GF-D8 (cell line): ENCODE measurements at places on chromosomes 12 and 14.
A peak's percentile ranks its signal among the peaks of the same experiment; 100 is the strongest.

- peak; percentile 37 for DNase-seq
These were observed 64.5 kb upstream of the STK38L start for GRCh38 chr12:27179400-27180214.

DNA sequence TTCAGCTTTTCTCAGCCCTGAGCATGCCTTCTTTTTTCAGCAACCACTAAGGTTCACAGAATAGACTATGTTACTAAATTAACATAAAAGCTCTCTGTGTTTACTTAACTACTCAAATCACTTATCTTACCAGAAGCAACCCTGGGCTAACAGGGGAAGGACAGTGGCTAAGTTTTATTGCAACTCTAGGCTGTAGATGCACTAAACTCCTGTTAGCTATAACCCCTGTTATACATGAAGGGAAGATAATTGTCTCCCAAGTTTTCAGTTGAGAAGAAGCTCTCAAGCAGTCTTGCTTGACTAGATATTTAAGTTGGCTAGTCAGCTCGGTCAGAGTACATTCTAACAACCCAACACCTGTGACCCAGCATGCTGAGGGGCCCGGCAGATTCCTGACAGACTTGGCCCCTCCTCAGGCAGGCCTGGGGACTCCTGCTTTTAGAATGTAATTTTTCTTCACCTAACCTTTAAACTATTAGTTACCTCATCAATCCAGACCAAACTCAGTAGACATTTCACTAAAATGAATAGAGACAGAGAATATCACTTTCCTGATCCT, 464.5 kb downstream of the EGLN3 start:
- no peak for DNase-seq

DNA sequence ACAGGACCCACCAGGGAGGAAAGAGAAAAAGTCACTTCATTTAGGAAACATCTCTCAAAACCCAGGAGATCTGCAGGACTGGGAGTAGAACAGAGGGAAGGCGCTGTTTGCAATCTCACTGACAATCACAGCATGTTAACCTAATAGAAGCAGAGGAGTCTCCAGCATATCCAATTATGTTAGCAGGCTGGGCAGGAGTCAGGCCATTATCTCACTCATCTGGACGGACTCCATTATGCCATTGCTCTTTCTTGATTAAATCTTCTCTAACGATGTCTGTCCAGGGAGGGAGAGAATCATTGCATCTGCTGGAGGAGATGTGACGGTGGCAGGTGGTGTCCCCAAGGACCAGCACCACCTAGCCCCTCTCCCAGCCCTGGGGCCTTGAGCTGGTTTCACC, 203.8 kb upstream of the SFSWAP start:
- DNase-seq, result no peak

GRCh38 chr12:63164911-63165310, 13.9 kb upstream of the AVPR1A start:
- DNase-seq, result no peak

DNA sequence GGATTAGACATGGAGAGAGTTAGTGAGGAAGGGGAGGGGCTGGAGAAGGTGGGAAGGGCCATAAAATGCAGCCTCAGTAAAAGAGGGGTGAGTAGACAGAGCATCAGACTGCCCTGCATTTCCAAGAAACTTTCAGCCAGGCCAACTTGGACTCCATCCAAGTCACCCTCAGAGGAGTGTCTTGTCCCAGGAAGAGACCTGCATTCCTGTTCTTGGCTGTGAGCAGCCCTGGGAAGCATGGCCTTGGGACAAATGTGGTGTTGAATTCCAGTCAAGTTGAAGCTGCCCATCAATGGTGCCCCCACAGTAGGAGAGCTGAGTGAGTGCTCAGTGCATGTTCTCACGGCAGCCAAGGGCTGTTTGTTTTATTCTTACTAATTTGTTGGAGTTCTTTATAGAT, 35.0 kb upstream of the TUNAR start:
- no peak for DNase-seq

DNA sequence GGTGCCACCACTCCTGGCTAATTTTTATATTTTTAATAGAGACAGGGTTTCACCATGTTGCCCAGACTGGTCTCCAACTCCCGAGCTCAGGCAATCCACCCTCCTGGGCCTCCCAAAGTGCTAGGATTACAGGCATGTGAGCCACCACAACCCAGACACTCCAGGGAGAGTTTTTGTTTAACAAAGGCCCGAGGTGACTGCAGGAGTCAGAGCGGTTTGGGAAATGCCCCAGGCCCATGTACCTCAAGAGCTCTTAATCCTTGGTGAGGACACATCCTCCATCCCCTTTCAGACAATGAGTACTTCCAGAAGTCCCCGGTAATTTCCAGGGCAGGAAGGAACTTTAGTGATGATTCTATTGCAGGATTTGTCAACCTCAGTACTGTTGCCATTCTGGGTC, 176.0 kb downstream of the ESRRB start:
- no peak for DNase-seq

DNA sequence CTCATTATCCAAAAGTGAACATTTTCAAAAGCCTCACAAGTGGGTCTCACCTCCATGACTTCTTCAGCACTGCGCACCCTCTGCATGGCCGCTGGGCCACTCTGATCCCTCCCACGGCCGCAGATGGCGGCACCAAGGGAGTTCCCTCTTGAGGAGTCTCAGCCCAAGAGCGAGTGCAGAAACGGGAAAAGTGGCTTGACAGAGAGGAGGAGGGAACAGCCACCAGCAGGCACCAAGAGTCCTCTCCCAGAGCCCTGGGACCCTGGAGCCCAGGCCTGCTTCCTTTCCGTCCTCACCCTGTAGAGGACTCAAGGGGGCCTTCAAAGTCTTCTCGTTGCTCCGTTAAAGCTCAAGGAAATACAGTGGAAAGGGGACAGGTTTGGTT, 230.2 kb upstream of the DIO3 start:
- DNase-seq, result no peak

DNA sequence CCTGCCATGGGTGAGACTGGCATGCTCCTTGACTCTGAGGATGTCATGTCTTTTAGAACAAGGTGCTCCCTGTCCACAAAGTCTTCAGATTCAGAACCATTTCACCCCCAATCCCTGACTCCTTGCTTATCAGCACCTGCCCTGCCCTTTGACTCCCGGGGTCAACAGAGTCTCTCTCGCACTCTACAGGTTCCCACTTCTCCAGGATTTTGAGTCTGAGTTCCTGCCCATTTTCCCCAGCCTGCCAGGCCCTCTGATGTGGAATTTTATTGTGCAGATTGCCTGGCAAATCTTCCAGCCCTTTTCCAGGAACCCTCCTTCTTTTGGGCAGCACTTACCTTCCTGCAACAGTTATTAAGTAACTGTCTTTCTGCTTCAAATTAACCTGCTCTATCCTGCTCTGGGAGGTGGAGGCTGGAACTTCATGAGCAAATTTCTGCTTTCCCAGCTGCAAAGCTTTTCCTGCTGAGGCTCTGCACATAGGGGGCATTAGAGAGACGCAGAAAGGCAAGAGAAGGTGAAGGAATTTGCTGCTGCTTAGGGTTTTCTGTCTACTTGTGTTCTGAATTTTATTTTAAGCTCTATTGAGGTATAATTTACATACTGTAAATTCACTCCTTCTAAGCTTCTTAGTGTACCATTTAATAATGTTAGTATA, 259.1 kb downstream of the PCNX1 start:
- no peak for DNase-seq

DNA sequence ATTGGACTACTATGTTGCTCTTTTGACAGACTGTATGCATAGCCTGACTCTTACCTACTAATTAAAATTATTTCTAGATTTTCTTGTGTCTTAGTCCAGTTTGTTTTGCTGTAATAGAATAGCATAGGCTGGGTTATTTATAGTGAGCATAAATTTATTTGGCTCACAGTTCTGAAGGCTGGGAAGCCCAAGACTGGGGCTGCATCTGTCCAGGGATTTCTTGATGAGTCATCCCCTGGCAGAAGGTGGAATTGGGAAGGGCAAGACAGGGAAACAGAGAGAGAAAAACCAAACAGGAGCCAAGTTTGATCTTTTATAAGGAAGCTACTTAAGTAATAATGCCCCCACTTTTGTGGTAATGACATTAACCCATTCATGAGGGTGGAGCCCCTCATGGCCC, 759.2 kb upstream of the LRFN5 start:
- DNase-seq, result no peak

DNA sequence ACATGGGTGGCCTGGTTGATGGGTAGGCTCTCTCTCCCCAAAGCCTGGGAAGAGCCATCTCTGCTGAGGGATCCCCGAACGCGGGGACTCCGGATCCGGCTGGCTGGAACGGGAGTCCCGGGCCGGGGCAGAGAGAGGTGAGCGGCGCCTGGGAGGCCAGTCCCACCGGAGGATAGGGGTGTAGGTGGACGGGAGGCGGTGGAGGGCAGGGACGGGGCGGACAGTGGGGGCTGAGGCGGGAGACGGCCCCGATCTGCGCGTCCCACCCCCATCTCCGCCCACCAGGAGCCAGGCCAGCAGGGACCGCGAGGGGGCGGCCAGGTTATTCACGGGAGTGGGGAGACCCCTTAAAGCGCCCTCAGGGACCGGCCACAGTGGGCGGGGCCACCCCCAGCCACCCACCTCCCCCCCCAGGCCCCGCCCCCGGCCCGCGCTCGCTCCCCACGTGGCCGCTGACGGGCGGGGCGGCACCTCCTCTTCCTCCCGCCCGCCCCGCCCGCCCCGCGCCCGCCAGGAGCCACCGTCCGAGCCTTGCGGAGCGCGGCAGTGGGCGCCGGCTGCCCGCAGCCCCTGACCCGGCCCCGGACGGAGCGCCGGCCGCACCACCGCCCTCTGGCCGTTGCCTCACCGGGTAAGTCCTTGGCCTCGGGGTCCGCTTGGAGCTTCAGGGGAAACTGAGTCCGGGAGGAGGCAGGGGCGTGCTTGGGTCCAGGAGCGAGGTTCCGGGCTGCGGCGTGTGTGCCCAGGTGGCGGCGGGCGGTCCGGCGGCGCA, at the start of gene INF2:
Gene INF2, plus strand, starts transcription at position 510 of the 772 bp plus-strand sequence. CDS start 11,748 bp downstream, outside the sequence.
- no peak for DNase-seq

DNA sequence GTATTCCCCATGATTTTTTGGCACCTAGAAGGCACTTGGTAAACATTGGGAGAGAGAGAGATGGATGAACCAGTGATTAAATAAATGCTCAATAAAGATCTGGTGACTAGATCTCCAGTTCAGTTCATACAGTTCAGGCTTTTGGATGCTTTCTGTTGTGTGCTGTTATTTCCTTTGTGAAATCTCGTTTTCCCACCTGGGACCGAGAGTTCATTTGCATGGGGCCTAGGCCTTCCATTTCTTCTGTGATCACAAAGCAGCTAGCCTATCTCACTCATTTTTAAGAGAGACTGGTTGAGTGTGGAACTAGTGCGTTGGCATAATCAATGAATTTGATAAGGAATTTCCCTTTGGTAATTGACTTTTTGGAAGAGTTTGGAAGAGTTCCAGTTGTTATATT, 104.0 kb downstream of the VRK1 start:
- DNase-seq, result no peak

- no peak for DNase-seq
These were observed 12.1 kb upstream of the PPP4R4 start for GRCh38 chr14:94161981-94162380.

GRCh38 chr12:121610239-121611149, 15.8 kb upstream of the ORAI1 start:
- no peak for DNase-seq

DNA sequence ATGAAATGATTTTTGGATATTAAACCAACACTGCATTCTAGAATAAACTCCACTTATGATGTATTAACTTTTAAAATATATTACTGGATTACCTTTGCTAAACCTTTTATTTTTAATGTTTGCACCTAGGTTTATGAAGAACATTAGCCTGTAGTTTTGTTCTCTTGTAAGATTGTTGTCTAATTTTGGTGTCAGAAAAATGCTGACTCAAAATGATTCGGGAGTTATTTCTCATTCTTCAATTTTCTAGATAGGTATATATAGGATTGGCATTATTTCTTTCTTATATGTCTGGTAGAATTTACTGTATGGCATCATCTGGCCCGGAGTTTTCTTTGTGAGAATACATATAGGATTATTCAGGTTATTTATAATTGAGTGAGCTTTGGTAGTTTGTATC, 54.6 kb downstream of the MAP4K5 start:
- DNase-seq, result no peak

- DNase-seq, result no peak
These were observed 4.0 kb downstream of the SIX1 start for GRCh38 chr14:60645126-60645741.

DNA sequence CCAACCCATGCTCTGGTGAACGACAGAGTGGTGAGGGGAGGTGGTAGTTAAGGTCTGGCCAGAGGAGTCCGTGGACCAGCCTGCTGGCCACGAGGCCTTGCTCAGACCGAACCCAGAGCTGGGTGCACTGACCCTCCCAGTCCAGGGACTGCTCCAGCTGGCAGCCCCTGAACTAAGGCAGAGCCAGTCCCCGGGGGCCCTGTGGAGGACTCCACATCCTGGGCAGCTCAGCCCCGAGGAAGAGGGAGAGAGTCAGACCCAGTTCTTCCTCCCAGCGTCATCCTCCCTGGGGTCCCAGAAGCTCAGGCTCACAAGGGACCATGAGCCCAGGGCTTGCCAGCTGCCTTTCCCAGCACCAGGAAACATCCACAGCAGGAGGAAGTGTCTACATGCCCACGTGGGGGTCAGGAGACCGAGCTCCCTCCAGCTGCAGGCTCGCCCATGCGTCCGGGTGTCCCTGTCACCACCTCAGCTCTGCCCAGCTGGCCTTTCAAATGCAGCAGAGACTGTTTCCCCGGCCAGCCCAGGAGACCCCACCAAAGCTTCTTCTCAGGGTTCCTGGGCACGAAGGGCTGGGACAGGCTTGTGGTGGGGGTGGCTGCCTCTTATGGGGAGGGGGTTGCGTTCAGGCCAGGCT, 194.4 kb downstream of the KIF26A start:
- DNase-seq, result no peak

- no peak for DNase-seq
These were observed 33.9 kb upstream of the TBX5 start for GRCh38 chr12:114439817-114440216.

- DNase-seq, result no peak
These were observed 96.7 kb downstream of the TMX1 start for GRCh38 chr14:51336734-51337133.

DNA sequence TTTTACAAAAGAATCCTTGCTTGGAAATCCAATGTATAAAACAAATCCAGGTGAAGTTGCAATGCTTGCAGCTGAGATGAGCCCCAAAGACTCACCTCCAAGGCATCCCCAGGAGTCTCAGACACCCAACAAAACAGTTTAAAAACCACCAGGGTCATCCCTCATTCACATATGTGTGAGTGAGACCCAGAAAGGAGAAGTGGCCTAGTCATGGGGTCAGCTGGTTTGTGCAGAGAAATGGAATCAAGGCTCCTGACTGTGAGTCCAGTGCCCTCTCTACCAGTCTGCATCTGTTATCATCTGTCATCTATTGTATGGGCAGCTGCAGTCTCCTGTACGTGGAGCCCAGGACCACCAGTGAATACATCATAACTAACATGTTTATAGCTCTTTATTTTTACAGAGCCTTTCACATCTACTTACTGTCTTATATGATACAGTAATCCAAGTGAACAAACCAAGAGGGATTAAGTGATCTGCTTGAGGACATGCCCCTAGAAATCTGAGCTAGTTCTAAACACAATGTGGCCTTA, 27.1 kb downstream of the PLEKHG7 start:
- no peak for DNase-seq
